ENCODE measurements at places on chromosomes 1 and 21.
A peak's percentile ranks its signal among the peaks of the same experiment; 100 is the strongest.

DNA sequence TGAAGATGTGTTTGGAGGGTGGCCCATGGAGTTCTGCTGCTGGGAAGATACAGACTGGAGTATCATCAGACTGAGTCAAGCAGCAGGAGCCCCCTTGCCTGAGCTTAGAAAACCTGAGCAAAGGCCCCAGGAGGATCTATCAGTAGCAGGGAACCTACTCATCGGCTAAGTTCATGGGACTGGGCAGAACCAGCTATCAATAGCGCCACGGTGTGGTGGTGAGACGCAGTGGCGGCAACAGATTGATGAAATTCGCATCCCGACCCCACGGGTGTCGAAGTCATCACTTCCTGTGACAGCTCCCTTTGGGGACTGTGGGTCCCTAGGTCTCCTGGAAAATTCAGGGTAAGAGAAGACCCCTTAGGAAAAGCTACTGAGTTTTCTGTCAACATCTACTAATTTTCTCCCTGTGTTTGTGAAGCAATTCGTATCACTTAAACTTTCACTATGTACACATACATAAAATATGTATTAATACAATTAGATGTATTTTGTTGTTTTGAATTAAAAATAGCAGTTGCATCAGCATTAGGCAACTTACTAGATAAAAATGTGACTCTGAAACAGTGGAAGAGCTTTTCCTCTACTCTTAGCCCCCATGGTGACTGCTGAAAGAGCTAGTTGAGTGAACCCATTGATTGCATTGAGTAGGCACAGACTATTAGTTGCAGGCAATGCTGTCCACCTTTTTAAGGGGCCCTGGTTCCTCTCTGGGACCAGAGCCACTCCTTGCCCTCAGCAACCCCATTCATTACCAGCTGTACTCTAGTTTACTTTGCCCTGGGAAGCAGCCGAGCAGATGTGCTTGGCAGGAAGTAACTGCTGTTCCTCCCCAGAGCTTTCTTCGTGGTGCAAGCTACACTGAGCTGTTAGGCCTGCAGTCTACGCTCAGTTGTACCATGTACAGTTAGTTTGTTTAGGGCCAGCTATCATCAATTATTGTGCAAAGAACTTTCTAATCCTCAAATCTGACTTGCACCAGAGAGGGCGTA lies 7.3 kb upstream of the CACNA1S start:
- peak; percentile 51 for DNase-seq

DNA sequence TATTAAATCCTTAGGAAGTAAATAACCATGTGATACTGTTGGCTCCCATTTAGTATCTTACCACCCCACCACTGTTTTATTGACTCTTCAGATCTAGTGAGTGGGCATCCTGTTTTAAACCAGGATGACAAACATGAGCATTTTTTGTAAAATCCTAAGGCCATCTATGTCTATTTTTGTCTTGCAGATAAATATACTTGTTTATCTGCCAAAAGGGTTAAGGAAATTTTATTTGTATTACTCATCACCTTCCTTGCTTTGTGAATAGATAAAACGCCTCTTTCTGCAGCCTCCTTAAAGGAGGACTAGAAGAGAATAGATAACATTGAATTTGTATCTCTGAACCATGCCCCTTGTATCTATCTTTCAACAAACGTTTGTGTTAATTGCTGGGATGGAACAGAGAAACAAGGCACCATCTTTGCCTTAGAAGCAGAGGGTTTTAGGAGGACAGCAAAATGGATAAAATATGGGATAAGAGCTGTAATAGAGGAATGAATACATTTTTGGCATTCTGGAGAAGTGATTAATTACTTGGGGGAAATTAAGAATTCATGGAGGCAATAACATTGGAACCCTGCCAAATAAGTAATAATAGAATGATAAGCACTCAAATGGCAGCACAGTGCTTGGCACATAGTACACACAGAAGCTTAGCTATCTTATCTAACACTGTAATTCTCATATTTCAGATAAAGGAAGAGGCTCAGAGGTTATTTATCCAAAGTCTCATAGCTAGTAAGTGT lies 14.7 kb downstream of the YTHDF2 start:
- peak; percentile 50 for DNase-seq

DNA sequence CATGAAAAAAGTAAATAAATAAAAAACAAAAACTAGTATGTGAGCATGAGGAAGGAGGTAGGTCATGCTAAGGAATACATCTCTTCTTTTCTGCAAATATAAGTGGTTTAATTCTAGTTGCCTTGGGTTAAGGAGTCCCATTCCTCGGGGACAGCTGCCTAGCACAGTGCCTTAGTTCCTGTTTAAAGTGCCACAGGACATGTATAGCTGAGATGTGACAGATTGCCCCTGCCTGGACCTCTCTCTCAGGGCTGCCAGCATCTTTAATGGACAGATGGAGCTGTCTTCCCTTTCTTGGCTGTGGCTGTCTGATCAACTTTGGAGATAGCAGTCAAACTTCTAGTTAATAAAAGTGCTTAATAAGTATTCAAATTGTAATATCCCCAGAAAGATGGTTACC lies 50.0 kb downstream of the TSEN15 start:
- no peak for DNase-seq

- DNase-seq: no peak
Observed at GRCh38 chr21:40335704-40336103, 468.5 kb downstream of the PCP4 start.

DNA sequence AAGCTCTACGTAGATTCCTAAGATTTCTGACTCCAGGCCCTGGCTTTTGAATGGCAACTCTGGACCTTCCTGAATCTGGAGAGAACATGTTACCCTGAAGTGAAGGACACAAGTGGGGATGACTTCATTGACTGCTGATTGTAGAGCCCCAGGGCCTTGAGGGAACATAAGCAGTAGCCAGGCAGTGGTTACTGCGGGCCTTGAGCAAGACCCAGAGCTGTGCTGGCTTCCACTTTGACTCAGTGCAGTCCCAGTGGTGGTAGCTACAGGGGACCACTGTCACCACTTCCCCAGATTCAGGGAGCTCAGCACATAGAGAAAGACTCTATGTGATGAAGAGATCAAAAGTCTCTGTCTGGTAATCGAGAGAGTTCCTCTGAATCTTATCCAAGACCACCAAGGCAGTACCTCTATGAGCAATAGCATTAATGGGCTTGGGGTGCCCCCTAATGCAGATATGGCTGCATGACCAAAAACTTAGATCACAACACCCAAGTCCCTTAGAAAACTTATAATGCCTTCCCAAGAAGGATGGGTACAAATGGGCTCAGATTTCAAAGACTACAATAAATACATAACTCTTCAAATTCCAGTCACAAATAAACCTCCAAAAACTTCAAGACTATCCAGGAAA lies 1278.3 kb downstream of the AMY1C start:
- DNase-seq: no peak

DNA sequence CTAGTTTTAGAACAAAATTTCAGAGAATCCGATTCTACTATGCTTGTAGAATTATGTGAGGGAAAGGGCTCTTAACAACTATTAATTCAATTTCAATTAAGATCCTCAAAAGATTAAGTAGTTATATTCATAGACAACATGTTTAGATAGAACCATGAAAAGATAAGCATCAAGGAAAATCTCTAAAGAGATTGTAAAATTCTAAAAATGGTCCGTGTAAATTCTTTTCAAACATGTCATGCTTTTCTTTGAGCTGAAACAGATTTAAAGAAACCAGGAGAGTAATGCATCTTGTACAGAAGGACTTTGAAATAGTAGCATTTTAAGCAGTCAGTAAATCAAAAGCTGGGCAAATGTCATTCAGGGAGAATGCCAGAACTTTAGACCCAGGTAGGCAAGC lies 1080.6 kb upstream of the B3GALT2 start:
- DNase-seq: no peak

- DNase-seq: no peak
Observed at GRCh38 chr1:11581445-11581991, 72.7 kb downstream of the FBXO2 start.

- DNase-seq: no peak
Observed at GRCh38 chr1:39385067-39385988, 106.1 kb upstream of the BMP8A start.

DNA sequence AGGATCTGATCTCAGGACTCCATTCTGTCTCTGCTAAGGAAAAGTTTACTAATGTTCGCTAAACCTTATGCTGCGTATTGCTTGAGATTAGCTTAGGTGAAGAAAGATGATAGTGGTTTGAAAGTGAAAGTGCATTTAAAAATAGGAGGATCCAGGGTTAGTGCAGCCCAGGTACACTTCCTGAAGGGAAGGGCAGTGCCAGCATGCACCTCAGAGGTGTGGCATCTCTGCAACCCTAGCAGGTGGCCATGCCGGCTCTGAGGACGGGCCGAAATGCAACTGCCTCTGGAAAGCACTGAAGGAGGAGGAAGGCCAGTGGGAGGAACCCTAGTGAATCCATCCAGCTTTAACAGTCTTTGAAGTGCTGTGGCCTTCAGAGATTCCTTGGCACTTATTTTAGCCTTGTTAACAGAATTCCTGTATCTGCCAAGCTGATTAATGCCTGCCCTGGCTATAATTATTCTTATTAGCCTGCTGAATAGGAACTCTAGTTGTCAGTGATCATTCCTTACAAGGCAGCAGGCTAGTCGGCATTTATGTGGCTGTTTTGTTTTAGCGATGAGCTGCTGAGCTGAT lies 5.5 kb downstream of the PTGFRN start:
- DNase-seq: no peak

DNA sequence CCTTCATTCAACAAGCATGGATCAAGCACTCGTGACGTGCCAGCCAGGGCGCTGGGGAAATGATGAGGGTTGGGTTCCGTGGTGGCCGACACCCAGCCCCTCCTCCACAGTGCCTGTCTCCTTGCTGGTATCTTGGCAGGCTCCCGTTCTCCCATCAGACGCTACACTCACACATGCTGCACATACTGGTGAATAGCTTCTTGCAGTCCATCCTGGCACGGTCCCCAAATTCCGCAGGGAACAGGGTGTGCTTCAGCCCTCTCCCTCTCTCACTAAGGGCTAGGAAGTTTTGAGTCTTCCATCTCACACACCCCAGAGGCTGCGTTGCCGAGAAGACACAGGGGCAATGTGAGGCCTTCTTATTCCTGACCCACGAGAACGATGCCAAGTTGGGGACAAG lies 10.1 kb upstream of the MEF2D start:
- peak; percentile 25 for DNase-seq

DNA sequence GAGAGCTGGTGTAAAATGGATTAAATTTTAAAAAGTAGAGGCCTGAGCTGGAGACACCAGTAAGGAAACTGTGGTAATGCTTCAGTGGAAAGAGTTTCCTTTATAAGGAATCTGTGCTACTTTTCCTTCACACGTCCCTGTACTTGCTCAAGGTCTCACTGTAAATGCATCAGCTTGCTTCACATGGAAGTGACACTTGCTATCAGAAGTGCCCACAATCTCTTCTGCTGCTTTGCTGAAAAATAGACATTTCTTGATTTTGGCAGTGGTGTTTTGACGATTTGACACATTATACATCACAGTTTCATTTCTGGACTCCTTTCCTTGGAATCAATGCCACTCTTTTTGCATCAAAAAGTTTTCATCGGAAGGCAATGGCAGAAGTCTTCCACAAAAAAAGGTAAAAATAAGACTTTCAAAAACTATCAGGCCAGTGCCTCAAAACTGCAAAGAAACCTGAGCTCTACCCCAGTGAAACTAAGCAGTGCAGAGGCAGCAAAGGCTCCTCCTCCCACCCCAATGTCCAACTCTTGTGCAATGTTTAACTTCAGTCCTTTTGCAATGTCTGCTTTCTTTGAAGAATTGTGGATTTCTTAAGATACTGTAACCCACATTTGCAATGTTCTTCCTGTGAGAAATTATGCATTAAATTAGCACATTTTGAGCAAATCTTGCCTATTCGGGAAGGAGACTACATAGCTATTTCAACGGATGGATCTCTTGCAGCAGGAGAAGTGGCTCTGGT lies 18.4 kb upstream of the TSPAN2 start:
- no peak for DNase-seq

- DNase-seq: no peak
Observed at GRCh38 chr1:230026572-230026971, 40.5 kb upstream of the GALNT2 start.

DNA sequence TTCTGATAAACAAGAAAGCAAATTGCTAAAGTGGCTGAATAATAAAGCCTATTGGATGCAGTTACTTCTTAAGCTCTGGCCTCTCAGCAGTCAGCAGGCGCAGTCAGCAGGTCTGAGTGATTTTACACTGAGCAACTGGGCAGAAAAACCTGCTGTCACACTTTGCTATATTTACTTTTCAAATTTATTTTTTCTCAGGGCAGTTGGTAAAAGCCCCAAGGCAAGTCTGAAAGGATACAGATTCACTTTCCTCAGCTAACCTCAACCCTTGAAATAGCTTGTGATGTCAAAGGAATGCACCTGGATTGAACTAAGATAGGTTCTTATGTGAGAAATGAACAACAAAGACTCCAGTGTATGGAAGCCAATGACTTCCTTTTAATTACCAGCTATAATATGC lies 34.0 kb downstream of the ATP5PF start:
- DNase-seq: peak; percentile 31

Data from bronchial epithelial cell (primary cell).